Lung microvascular endothelial cell (primary cell): ENCODE measurements at places on chromosomes 12 and 14. TPM values are rescaled to one million over a fixed set of nuclear protein-coding genes. Genes with fewer than 3 reads are reported as not detected.

ART4 gene
- 62.5 and 121 TPM in 2 replicates for total RNA-seq

GRCh38 chr12:113582521-113583218, 111.0 kb upstream of the LHX5 start:
- DNase-seq, result no peak

FGF23 gene
- not detected in 2 replicates for total RNA-seq

GRCh38 chr14:95006051-95006450, 151.3 kb downstream of the DICER1 start:
- no peak for DNase-seq

DNA sequence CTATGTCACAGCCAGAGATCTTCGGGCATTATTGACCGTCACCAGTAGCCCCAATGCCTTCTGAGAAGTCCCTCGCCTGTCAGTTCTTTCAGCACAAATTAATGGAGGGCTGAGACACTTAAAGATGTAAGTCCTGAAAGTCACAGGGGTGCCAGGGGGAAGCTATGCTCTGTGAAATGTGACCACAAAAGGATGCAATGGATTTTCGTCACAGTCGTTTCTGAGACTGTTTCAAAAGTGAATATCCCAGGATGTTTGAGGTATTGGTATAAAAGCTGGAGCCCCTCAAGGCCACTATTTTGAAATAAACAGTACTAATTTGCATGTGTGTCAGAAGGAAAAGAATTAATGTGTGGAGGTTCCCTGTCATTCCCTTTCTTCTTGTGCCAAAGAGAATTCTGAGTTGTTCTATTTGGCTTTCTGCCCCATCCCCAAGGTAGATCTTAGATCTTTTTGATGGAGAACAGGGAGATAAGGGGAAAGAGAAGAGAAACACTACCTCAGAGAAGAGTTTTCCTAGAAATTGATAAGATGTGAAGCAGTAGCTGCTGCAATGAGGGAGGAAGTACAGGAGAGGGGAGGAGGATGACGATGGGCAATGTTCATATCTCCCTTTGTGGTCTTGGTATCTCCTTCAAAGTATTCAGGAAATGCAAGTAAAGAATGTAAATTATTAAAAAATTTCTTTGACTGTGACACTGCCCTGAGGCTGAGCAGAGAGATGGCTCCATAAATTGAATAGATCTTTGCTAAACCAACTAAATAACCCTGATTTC, 101.8 kb upstream of the NAP1L1 start:
- DNase-seq, result no peak

DNA sequence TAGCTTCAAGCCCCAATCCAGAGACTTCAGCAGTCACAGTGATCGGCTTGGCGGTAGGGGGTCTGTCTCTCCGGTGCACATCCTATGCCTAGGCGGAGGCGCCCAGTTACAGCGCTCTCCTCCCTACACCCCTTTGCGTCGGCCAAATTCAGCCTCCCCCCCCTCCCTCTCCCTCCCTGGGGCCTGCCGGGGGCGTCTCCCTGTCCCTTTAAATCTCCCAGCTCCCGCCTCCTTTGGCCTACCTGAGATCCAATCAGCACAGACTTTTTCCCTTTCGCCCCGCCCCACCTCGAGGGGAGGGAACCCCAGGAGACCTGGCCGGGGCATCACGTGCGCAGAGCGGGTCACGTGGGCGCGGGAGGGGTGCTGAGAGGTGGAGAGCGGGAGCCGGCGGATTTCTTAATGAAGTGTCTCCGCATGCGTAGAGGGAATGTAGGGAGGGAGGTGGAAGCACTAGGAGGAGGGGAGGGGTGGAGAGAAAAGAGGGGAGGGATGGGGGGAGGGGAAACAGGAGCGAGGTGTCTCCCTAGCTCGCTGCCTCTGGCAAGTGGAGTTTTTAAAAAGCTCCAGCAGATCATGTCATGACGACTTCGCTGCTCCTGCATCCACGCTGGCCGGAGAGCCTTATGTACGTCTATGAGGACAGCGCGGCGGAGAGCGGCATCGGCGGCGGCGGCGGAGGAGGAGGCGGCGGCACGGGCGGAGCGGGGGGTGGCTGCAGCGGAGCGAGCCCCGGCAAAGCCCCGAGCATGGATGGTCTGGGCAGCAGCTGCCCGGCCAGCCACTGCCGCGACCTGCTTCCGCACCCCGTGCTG, at the start of gene HOXC13:
Gene HOXC13 (plus strand): TSS at position 506 of the 815 bp plus-strand sequence. CDS start 76 bp downstream, at position 582.
- DNase-seq, result no peak

- DNase-seq, result no peak
Measured at GRCh38 chr12:104282109-104282508, 21.4 kb upstream of the EID3 start.

DNA sequence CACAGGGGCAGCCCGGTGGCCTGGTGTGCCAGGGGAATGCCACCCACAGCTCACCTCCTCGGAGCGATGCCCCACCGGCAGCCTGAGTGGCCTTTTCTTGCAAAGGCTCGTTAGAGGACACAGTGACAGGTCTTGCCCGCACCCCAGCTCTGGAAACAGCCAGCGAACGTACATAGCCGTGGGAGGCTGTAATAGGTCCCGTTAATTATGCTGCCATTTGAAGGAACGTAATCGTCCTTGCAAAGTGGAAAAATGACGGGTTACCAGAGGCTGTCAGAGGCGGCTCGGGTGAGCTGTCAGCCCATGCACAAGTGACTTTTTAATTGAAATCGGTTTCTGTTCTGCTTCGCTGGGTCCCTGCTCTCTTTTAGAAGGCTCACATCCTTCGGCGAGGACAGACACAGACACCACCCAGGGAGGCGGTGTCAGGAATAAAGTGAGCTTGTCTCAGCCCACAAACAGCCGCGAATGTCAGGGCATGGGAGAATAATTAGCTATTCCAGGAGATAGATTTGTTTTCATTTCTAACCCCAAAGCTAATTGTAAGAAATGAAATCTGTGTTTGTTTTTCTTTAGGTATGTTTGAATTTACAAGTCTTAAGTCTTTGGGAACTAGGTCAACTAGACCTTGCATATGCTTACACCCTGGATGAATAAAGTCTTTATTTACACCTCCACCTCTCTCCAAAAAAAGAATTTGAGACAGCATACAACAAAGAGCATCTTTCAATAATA, 77.2 kb upstream of the RFLNA start:
- DNase-seq, result peak; percentile 8

- DNase-seq, result no peak
Measured at GRCh38 chr12:47023311-47023710, 56.1 kb upstream of the PCED1B start.

LBHD2 gene
- not detected in 2 replicates for total RNA-seq

GRCh38 chr12:23758608-23759007, 190.9 kb downstream of the SOX5 start:
- DNase-seq, result no peak

PRIMA1 gene
- not detected in 2 replicates for total RNA-seq

- no peak for DNase-seq
Measured at GRCh38 chr14:42130815-42131214, 524.1 kb downstream of the LRFN5 start.

GRCh38 chr14:89114109-89114508, 289.7 kb downstream of the TTC8 start:
- DNase-seq, result no peak
